ENCODE measurements at places on chromosomes 7 and 10.

GRCh38 chr7:119572541-119572940 lies 700.4 kb upstream of the KCND2 start:
- DNase-seq, result no peak

DNA sequence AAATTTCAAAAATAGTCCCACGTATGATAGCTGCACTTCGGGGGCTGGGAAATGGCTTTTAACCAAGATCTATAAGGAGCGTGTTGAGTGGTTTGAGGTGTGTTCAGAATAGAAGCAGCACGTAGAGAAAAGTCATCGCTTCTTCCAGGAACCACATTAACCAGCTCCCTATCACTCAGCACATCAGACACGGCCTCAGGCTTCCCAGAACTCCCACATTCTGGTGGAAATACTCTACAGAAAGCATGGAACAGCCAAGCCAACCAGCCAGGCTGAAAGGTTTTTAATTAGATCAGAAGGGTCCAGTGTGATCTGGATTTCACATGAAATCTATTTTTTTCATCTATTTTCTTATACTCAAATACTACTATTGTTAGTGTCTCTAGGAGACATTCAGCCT lies 231.5 kb upstream of the NRP1 start:
- no peak for DNase-seq

DNA sequence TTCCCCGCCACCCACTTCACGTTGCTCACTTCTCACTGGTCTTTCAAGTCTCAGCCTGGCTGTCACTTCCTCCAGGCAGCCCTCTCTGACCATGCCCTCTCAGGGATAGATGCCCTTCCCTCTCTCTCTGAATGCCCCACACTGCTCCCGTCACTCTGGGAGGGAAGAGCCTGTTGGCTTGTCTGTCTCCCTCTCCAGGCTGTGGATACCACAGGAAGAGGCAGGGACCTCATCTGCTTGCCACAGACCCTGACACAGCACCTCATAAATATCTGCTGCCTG lies 93.1 kb downstream of the OAT start:
- no peak for DNase-seq

GRCh38 chr10:36759141-36759805 lies 366.1 kb upstream of the ANKRD30A start:
- DNase-seq, result no peak

DNA sequence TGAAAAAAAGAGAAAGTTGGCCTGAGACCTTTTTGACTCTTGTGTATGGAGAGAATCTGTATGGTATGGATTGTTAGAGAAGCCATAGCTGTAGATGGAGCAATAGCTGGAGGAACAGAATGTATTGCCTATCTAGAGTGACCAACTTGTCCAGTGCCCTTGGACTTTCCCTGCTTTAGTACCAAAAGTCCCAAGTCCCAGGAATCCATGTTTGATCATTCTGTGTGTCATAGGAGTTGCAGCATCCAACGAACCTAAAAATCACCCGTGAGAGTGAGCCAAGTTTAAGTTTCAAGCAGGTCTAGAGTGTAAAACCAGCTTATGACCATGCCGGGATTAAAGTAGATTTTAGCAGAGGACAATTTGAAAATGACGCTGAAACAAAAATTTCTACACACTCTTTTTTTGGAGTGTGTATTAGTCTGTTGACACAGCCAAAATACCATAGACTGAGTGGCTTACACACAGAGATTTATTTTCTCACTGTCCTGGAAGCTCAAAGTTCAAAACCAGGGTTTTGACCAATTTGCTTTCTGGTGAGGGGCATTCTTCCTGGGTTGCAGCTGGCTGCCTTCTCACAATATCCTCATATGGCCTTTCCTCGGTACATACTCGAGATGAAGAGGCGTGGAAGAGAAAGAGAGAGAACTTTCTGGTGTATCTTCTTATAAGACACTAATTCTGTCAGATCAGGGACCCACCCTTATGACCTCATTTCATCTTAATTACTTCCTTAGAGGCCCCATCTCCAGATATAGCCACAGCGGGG lies 36.9 kb upstream of the ZNF518A start:
- DNase-seq, result no peak

DNA sequence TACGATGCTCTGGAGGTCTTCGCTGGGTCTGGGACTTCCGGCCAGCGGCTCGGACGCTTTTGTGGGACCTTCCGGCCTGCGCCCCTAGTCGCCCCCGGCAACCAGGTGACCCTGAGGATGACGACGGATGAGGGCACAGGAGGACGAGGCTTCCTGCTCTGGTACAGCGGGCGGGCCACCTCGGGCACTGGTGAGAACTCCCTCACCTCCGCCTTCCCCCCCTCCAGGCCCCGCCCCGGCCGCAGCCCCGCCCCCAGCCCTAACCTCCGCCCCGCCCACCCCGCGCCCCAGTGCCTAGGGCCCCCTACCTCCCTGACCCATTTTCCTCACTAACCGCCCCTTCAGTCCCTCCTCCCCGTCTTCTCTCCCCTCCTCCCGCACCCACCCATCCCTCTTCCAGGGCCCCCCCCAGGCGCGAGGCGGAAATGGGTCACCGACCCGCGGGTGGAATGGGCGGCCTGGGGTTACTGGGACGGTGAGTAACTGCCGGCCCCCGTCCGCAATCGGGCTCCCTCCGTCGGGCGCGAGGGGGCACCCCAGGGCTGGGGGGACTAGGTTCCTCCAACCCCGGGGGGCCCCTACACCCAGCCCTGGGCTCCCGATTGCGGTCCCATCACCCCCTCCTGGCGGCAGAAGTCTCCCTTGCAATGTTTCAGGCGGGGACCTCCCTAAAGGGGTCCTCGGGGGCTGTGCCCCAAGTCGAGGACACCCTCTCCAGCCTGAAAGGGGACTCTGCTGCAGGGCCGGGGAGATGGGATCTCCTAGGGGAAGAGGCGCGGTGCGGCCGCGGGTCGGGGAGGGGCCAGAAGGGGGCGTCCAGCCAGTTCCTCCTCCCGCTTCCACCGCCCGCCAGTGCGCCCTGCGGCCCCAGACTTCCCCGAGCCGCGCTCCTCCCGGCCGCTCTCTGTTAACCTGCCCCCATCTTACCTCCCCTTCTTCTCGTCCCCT lies 2.1 kb downstream of the PCOLCE start:
- peak; percentile 94 for DNase-seq

GRCh38 chr10:108385963-108386362 lies 1221.5 kb upstream of the SORCS1 start:
- DNase-seq, result no peak

GRCh38 chr7:122689346-122690109 lies 9.4 kb downstream of the RNF133 start:
- DNase-seq, result no peak

DNA sequence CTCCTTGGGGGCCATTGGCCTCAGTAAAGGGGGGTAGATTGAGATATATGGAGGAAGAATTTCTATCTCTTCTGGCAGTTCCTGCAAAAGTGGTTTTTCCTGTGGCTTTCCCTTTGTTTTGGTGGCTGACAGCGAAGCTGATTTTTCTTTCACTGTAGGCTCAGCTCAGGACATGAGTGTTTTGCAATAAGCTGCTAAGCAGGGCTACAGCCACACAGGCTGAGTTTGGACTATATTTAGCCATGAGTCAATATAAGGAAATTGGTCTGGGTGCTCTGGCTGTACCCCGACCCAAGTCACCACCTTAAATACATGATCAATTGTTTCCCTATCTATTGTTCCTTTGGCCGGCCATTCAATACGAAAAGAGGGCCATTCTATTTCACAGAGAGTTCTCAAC lies 212.7 kb upstream of the KCND2 start:
- peak; percentile 89 for DNase-seq

DNA sequence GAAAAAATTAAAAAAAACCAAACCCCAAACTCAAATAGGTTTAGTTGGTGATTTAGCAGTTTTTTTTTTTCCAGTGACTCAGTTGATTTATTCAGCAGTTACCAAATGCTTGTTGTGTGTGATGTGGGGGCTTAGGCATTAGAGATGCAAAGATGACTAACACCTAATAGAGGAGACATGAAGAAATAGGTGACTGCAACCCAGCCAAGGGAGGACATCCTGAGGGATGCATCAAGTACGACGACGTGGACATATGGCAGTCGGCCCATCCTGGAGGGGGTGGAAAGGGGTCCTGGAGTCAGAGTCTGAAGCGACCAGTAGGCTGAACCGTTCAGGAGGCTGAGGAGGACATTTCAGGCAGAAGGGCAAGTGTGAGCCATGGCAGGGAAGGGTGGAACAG lies 35.5 kb downstream of the LRMDA start:
- peak; percentile 39 for DNase-seq

DNA sequence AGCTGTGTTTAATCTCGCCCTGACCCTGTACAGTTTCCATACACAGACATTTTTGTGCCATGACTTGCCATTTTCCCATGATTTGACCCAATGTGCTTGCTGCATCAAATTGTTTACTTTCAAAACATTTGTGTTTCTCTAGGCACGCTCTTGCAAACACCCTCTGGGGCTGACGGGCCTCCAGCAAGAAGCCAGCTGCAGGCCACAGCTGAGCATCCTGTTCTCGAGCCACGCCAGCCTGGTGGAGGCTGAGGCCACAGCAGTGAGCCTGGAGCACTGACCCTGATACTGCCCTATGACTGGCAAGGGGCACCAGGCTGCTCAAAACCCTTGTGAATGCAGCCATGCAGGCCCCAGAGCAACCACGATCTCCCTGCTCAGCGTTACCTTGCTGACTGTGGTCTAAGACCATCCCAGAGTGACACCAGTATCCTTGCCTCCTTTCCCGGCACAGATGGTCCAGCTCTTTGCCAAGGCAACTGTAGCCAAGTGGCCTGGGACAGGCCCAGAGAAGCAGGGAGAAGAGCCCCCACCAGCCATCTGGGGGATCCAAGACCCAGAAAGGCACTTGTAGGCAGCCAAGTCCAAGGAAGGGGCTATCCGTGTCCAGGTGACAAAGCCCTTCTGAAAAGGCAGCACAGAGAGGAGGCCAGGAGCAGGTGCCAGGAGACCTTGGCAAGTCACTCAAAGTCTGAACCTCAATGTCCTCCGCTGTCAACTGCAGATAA lies 78.5 kb downstream of the OAT start:
- no peak for DNase-seq

DNA sequence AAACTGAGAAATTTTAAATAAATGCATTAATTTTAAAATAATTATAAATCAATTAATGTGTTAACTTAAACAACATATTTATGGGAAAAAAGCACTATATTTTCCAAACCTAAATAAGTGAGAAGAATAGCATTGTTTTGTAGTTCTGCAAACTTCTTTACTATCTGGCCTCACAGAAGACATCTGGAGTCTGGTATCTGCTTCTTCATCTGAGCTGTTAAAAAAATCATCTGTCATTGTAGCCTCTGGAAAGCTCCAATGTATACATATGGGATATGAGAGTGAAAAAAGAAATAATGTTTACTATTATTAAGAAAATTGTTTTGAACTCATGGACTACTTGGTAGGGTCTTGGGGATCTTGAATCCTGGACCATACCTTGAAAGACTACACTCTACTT lies 32.2 kb downstream of the CTTNBP2 start:
- DNase-seq, result no peak

DNA sequence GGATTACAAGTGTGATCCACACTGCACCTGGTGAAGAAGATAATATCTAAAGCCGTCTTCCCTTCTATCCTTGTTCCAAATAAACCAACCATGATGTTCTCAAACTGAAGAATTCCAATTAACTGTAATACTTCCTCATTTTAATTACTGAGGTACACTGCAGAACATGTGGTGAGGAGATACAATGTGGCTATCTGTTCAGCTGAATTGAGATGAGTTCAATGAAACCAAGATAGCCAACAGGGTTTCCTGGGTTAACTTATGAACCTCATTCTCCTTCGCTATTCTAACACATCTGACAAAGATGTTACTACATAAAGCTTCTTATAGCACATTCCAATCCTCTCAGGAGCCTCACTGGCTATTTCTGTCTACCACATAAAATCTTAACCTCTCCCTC lies 75.5 kb downstream of the RAPGEF5 start:
- no peak for DNase-seq

DNA sequence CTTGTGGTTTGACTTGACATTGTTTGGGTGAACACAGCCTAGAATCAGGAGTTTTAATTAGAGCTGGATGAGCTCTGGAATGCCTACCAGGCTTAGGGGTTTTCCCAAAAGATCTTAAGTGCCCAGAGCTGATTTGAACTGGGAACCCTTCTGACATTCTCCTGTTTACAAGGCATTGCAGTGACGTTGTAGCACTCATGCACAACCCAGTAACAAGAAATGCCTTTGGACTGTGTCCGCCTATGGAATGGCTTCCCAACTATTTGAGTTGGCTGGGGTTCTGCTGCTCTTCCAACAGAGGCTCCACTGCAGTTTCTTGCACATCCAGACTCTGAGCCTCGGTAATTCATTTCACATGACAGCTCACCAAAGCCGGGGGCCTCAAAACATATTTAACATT lies 76.7 kb upstream of the MKX start:
- DNase-seq, result no peak

GRCh38 chr10:132078746-132079345 lies 13.1 kb downstream of the JAKMIP3 start:
- no peak for DNase-seq

DNA sequence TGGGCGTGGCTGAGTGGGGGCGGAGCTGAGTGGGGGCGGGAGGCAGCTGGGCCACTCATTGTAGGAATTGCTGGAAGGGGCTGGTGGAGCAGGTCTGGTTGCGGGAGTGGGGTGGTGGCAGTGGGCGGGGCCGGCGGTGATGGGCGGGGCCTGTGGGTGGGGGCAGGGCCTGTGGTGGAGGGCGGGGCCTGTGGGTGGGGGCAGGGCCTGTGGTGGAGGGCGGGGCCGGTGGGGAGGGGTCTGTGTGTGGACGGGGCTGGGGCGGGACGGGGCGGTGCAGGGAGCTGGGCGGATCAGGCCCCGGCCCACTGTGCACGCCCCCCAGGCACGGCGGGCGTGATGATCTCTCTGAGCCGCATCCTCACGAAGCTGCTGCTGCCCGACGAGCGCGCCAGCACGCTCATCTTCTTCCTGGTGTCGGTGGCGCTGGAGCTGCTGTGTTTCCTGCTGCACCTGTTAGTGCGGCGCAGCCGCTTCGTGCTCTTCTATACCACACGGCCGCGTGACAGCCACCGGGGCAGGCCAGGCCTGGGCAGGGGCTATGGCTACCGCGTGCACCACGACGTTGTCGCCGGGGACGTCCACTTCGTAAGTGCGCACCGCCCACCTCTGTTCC lies 14.0 kb downstream of the SLC29A4 start:
- DNase-seq, result no peak

DNA sequence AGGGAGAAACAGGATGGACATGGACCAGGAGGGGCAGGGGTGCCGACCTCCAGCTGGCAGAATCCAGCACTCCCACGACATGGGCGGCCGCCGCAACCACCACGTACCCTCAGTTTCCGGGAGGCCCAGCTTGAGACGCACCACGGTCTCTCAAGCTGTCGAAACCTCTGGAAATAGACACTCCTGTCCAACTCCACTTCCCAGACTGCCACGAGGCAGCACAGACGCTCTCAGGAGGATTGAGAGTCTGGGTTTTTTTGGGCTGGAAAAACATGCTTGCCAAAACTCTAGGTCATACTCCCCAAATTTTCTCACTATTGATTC lies 37.9 kb upstream of the PDGFA start:
- no peak for DNase-seq

- DNase-seq, result peak; percentile 30
Observed at GRCh38 chr10:111037858-111038257, 39.0 kb upstream of the ADRA2A start.

- no peak for DNase-seq
Observed at GRCh38 chr7:85928500-85928899, 715.2 kb upstream of the GRM3 start.

Data from NB4 (cell line).